Keratinocyte (primary cell): ENCODE measurements at places on chromosomes 6 and 20. TPM values are rescaled to one million over a fixed set of nuclear protein-coding genes. Genes with fewer than 3 reads are reported as not detected.

PLAGL2 gene
- polyA plus RNA-seq = 4.2 to 4.3 TPM (median 4.2 TPM) in 3 replicates

PNLDC1 gene
- 0.05 to 0.14 TPM (median 0.12 TPM) in 3 replicates for polyA plus RNA-seq

DDR1 gene
- polyA plus RNA-seq = 104 to 178 TPM (median 152 TPM) in 3 replicates

CNR1 gene
- polyA plus RNA-seq = not detected in 3 replicates

FAM184A gene
- polyA plus RNA-seq = 0.01 to 0.20 TPM (median 0.14 TPM) in 3 replicates

EDN1 gene
- polyA plus RNA-seq = 17.2 to 19.7 TPM (median 18.0 TPM) in 3 replicates

BCAS4 gene
- 13.8 to 23.1 TPM (median 19.0 TPM) in 3 replicates for polyA plus RNA-seq

ZNF391 gene
- polyA plus RNA-seq = 3.0 to 4.5 TPM (median 3.7 TPM) in 3 replicates

PACRG gene
- 0.11 to 0.61 TPM (median 0.31 TPM) in 3 replicates for polyA plus RNA-seq

NOX3 gene
- not detected in 3 replicates for polyA plus RNA-seq

TUBE1 gene
- 6.3 to 15.4 TPM (median 11.0 TPM) in 3 replicates for polyA plus RNA-seq

IPCEF1 gene
- polyA plus RNA-seq = 0.03 to 0.26 TPM (median 0.21 TPM) in 3 replicates

EPPIN gene
- not detected in 3 replicates for polyA plus RNA-seq

ZC2HC1B gene
- not detected in 3 replicates for polyA plus RNA-seq

RAMACL gene
- 4.0 to 7.7 TPM (median 5.3 TPM) in 3 replicates for polyA plus RNA-seq

RFX6 gene
- not detected in 3 replicates for polyA plus RNA-seq

STMND1 gene
- polyA plus RNA-seq = not detected in 3 replicates

BPIFB2 gene
- not detected in 3 replicates for polyA plus RNA-seq

TGM3 gene
- 0.08 TPM in 3 replicates for polyA plus RNA-seq

ELOVL2 gene
- polyA plus RNA-seq = 0.04 to 0.10 TPM (median 0.05 TPM) in 3 replicates

RUNX2 gene
- polyA plus RNA-seq = 0.79 to 1.4 TPM (median 1.1 TPM) in 3 replicates
